GM06990 (cell line): ENCODE measurements at places on chromosomes 3 and 15.

DNA sequence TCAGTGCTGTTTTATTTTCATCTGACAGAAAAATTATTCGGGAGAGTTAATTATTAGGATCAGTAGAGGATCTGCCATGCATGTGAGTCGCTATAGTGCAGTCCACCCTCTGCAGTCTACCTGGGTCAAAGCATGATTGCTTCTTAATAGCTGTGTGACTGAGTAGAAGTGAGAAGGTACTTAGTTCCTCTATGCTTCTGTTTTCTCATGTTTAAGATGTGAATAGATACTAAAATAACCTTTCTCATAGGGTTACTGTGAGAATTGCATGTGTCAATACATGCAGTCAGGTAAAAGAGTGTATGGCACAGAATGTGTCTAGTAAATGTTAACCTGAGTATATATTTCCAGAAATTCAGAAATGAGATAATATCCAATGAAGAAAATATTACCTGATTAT lies 435.7 kb downstream of the NAALADL2 start:
- no peak for DNase-seq

DNA sequence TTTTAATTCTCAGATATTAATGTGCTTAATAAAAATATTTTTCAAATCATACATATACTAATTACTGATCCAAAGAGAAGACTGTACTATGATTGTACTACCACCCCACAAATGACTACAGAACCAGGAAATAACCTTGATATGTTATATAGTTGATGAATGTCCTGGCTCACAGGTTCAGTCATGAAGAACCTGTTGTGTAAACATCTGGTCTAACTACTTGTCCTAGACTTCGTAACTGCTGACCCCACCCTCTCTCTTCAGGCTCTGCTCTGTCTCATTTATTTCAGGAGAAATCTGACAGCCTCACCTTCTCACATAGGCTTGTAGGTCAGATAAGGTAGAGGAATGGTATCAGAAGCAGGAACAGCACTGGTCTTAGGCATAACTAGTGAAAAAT lies 14.7 kb upstream of the CSTA start:
- no peak for DNase-seq

DNA sequence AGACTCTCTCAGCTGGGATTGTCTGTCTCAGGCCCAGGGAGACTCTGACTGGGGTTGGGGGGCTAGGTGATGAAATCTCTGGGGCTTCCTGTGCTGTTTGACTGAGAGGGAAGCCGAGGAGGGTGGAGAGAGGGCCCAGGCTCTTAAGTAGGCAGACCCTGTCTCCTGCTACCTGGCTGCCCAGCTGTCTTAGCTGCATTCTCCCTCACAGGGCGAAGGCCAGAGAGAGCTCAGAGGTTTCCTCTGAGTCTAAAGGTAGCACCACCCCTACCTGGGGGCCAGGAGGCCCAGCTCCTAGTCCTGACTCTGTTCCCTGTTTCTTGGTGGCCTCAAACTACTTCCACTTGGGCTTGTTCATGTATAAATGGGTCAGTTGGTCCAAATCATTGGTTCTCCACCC lies 24.4 kb downstream of the SMAD6 start:
- DNase-seq, result no peak

- DNase-seq, result peak; percentile 80
Observed at GRCh38 chr3:128075522-128076482, 23.6 kb downstream of the SEC61A1 start.

DNA sequence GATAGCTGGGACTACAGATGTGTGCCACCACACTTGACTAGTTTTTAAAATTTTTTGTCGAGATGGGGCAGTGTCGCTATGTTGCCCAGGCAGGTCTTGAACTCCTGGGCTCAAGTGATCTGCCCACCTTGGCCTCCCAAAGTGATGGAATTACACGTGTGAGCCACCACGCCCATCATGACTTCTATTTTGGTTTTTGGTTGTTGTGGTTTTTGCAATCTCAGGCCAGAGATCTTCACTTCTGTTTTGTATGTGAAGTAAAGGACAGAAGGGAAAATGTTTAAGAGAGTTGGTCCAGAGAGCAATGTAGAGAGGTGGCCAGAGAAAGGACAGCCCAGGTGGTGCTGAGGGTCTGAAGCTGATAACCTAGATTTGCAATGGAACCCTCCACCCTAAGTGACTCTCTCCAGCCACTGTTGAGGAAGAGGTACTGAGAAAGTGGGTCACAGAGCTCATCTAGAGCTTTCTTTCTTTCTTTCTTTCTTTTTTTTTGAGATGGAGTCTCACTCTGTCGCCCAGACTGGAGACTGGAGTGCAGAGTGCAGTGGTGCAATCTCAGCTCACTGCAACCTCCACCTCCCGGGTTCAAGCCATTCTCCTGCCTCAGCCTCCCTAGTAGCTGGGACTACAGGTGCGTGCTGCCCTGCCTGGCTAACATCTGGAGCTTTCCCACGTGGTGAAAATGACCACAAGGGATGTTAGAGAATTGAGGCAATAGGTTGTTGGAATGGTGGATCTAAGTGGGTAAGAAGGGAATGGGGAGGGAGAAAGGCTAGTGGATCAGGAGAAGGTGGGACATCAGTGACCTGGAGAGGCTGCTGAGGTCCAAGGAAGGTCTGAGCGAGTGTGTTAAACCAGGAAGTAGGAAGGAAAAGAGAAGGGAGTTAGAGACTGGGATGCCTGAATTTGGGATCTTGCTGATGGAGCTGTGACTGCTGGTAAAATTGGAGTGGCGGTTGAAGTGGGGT lies 22.4 kb upstream of the SEMA4B start:
- peak; percentile 41 for DNase-seq

- no peak for DNase-seq
Observed at GRCh38 chr3:119322021-119322834, 28.0 kb downstream of the ARHGAP31 start.

- DNase-seq, result no peak
Observed at GRCh38 chr15:61530769-61531168, 301.7 kb upstream of the RORA start.

GRCh38 chr15:67801926-67802914 lies 23.1 kb upstream of the SKOR1 start:
- no peak for DNase-seq

GRCh38 chr3:44323341-44323955 lies 15.1 kb upstream of the TCAIM start:
- DNase-seq, result no peak

DNA sequence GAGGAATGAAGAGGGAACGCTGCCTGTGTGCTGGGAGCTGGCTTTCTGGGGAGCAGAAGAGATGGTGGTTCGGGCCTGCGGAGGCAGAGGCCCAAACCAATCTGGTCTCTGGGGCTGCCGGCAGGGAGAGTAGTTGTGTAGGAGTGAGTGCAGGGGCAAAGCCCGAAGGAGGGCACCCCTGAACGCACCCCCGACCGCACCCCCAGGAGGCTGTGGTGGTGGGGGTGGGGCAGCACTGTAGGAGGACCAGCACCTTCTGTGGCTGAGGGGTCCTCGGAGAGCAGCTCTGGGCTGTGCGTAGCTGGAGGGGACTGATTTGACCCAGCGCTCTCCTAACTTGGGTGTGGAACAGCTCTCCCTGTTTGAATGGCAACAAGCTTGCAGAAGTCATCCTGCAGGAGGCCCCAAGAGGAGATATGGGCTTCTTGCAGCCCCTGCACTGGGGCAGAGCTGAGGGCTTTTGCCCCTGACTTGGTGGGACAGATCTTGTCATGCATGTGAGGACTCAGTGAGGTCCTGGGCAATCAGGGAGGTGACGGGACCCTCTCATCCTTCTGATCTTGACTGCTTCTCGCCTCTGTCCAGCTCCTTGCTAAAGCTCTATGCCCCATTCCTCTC lies 26.1 kb downstream of the C15orf39 start:
- no peak for DNase-seq

- DNase-seq, result no peak
Observed at GRCh38 chr3:144626835-144627234, 655.2 kb downstream of the DIPK2A start.

GRCh38 chr15:57025264-57025926 lies 107.0 kb downstream of the TCF12 start:
- no peak for DNase-seq

DNA sequence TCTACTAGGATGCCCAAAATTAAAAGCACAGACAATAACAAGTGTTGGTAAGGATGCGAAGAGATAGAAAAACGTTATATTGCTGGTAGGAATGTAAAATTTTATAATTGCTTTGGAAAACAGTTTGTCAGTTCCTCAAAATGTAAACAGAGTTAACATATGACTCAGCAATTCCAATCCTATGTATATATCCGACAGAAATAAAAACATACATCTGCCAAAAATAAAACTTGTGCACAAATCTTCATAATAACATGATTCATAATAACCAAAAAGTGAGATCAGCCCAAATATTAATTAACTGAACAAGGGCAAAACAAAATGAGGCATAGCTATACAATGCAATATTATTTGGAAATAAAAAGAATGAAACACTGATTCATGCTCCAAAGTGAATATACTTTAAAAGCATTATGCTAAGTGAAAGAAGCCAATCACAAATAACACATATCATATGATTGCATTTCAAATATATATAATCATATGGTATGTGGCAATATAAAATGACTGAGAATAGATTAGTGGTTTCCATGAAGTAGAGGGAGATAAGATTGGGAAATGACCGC lies 609.3 kb downstream of the IGSF11 start:
- no peak for DNase-seq

- DNase-seq, result no peak
Observed at GRCh38 chr15:87167055-87167454, 1087.4 kb downstream of the AGBL1 start.

GRCh38 chr3:71575433-71575832 lies 8.1 kb downstream of the FOXP1 start:
- DNase-seq, result no peak

- no peak for DNase-seq
Observed at GRCh38 chr3:186236357-186237020, 125.5 kb downstream of the DGKG start.

DNA sequence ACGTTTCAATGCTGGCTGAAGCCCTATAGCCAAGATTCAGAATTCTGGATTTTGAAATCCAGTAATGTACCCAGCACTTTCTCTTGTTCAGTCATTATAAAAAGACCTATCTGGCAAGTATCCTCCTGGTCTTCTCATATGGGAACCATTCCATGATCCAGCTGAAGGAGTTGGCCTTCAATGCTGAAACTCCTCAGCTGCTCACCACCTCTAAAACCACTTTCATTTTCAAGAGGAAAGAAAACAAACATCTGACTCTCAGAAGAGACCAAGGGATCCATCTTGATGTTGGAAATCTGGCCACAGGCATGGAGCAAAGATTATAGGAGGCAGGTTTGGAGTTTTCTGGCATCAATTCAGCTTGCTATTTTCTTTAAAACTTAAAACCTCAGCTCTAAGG lies 235.4 kb downstream of the FMN1 start:
- no peak for DNase-seq

DNA sequence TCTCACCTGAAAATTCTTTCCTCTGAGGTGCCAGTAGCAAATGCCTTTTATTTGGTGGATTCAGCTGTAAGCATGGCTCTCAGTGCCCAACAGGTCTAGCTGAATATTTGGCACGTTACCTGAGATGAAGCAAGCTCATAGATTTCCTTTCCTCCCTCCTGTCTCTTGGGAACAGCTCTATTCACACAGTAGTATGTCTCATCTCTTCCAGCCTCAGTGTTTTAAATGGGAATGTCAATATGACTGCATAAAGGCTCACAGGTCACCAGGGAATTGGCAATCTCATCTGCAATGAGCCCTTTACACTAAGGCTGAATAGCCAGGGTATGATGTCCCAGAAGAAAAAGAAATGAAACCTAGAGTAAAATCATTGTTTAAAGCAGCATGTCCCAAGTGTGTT lies 733.5 kb downstream of the NTRK3 start:
- no peak for DNase-seq

- no peak for DNase-seq
Observed at GRCh38 chr3:56813653-56813960, 11.9 kb upstream of the ARHGEF3 start.

DNA sequence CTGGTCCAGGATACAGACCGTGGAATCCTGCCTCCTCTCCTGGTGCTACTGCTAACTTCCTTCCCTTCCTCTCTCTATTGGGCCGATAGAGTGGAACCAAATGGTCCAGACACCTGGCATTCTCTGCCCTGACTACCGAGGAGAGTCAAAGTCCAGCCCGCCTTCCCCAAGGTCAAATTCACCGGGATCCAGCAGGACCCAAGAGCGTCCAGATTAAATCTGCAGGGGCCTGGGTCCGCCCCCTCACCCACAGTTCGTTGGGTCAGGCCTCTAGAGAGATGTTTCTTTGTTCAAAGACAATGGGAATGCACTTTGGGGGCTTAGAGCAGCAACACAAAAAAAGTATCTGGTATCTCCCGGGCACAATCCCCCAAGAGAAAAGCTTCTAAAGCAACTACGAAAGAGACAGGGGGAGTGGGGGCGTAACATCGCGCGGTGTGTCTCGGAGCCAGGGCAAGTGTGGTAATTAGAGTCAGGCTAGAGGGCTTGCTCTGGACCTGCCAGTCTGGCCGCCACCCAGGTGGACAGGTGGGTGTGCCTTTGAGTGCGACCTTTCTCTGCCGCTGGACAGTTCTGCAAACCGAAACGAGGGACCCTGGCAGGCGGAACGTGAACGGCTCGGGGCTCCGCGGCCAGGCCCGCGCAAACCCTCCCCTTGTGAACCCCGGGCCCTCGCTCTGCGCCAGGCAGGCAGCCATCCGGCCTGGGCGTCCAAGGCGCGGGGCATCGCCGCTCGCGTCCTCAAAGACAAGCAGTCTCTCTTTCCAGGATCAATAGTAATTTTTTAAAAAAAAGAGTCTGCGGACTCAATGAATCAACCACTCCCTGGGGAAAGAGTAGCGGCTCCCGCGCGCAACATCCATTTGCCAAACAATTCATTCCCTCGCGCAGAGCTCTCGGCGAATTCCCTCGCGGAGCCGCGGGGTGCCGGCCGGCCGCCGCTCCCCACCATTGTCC lies 806 bp downstream of the KLHL25 start:
- peak; percentile 62 for DNase-seq

GRCh38 chr3:95343767-95344166 lies 1280.9 kb downstream of the NSUN3 start:
- no peak for DNase-seq

- no peak for DNase-seq
Observed at GRCh38 chr3:178514401-178514800, 21.8 kb upstream of the KCNMB2 start.

DNA sequence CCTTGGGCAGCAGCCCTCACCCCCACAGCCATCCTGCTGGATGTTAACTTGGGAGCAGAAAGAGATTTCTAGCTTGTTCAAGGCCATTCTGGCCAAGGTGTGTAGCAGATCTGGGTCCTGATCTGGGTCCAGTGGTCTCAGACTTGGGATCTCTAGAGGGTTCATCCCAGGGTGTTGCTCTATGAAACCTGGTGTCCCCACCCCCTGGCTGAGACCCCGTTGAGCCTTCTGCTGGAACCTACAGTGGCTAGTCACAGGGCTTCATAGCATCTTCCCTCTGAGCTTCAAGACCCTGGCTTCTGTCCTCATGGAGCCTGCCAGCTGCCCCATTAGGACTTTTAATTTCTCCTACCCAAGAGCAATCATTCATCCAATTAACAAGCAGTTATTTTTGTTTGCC lies 64.3 kb downstream of the EPHB1 start:
- DNase-seq, result no peak

- DNase-seq, result no peak
Observed at GRCh38 chr15:92576597-92577200, 78.9 kb downstream of the FAM174B start.

- DNase-seq, result no peak
Observed at GRCh38 chr15:83503595-83504364, 56.6 kb downstream of the SH3GL3 start.

- DNase-seq, result no peak
Observed at GRCh38 chr3:171948674-171949073, 90.7 kb upstream of the FNDC3B start.

GRCh38 chr3:169945313-169945712 lies 21.3 kb upstream of the SEC62 start:
- DNase-seq, result peak; percentile 75
